ENCODE measurements at places on chromosomes 7 and 10.

DNA sequence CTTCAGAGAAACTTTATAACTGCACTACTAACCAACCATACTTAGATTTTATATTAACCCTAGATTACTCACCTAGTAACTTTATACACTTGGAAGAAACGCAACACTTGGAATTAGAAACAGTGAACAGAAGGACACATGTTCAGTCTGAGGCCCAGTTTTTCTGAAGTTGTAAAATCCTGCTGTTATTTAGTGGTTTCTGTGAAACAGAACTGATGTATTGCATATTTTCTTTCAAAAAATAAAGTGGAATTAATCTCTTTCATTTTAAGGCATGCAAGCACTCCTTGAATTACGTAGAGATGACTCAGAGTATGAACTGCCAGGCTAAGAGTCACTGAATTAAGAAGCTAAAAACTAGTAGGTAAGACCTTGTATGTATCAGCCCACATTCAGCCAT, 215.8 kb downstream of the SKAP2 start:
- DNase-seq: no peak

DNA sequence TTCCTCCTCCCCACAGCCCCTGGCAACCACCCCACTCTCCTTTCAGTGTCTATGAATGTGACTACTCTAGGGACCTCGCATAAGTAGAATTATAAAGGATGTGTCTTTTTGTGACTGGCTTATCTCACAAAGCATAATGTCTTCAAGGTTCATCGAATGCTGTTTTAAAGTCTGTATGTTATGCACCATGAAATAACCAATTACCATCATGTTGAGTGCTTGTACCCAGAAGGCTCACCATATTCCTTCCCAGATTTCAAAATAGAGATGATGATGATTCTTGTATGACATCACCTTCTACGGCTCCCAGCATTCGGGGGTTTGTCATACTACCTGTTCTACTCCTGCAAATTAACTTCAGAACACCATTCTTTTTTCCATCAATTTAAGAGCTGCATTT, 11.9 kb downstream of the PKD1L1 start:
- DNase-seq: no peak

- no peak for DNase-seq
Observed at GRCh38 chr10:121580276-121581116, 17.7 kb downstream of the FGFR2 start.

- no peak for DNase-seq
Observed at GRCh38 chr10:76285012-76285411, 853.6 kb downstream of the LRMDA start.

DNA sequence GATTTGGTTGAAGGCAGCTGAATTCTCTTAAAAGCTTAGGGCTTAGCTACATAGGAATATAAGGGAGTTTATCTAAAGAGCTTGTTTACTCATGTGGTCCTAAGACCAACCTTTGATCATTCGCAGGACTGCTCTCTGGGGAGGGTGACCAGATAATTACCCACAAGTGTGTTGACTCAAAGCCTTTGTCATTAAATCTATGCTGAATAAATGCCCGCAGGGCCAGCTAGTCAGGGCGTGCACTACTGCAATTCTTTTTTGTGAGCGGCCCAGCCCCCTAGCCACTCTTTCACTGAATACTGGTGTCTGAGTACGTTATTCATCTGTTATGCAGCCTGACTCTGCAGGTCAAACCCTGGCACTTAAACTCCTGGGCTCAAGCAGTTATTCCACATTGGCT, 69.6 kb downstream of the AKAP9 start:
- no peak for DNase-seq

GRCh38 chr7:74129887-74130286, 44.3 kb upstream of the EIF4H start:
- no peak for DNase-seq

GRCh38 chr7:108463613-108464012, 7.4 kb upstream of the NRCAM start:
- no peak for DNase-seq

DNA sequence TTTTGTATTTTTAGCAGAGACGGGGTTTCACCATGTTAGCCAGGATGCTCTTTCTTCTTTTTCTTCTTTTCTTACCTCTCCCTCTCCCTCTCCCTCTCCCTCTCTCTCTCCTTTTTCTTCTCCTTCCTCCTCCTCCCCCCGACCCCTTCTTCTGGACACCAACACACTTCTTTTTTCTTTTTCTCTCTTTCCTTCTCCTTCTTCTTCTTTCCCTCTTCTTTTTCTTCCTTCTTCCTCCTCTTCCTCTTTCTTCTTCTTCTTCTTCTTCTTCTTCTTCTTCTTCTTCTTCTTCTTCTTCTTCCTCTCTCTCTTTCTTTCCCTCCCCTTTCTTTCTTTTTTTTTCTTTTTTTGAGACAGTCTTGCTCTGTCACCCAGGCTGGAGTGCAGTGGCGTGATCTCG, 14.0 kb downstream of the MMD2 start:
- DNase-seq: no peak

DNA sequence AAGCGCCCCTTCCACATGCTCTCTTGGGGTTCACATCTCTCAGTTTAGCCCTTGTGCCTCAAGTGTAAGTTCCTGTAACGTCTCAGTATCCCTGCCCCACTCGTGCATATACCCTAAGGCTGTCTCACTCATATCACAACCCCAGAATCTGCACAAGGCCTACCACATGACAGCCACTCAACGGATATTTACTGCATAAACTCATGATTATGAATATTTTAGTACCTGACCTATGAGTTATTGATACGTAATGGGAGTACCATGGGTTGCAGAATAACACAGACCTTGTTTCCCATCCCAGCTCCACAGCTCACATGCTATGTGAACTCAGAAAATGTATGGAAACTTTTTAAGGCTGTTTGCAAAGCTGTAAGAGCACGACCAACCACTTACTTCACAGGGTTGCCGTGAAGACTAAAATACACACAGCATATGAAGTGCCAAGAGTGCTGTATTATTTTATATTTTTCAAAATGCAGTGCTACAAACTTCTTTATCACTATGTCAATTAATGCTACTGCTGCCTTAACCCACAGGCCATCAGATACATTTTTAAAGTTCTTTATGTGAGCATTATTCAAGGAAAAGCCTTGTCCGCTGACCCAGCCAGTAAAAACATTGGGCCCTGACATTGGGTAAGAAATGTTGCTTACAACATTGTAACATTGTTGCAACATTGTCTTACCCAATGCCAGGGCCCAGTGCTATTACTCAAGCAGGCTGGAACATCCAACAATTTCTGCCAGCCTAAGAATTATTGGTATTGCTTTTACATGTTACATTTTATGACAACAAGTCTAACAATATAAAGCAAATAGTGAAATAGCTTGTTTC, 97.2 kb downstream of the JAZF1 start:
- DNase-seq: no peak

DNA sequence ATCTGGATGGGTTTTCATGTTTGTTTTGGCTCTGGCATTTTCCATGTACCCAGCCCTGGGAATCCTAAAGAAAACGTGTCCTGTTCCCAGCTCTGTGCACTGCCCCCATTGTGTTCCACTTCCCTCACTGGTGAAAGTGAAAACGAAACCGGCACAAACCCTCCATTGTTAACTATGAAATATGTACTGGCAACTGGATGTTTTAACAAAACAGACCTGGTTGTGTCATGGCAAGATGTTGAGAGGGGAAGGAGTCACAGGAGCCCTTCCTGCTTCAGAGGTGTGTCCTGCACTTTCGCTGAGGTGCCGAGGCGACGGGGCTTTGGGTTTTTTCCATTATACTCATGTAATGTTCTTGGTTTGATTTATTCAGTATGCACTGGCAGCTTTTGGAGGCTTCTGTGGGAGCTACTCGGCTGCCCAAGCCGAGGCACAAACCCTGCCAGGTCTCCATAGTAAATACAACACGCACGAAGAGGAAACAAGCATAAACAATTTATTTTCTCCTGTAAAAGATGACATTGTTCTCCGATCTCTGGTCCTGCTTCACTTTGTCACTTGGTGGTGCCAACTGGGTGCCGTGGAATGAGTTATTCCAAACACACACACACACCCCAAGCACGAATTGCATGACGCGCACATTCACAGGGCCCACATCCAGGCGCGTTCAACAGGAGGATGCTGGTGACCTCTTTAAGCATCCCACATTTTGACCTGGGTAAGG, 118.2 kb downstream of the CDK6 start:
- DNase-seq: peak; percentile 28

DNA sequence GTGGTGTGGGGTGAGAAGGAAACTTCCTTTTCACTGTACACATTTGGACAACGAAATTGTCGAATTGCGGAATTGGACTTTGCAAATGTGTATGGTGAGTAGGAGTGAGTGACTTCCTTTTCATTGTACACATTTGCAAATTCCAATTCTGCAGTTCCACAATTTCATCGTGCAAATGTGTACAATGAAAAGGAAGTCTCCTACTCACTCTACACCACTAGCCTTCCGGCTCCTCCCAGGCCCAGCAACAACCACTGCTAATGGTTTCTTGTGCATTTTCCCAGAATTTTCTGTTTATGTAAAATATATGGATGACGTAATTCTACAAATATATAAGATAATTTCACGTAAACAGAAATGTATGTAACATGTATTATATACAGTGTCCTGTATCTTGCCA, 118.5 kb downstream of the ARL4A start:
- DNase-seq: no peak

DNA sequence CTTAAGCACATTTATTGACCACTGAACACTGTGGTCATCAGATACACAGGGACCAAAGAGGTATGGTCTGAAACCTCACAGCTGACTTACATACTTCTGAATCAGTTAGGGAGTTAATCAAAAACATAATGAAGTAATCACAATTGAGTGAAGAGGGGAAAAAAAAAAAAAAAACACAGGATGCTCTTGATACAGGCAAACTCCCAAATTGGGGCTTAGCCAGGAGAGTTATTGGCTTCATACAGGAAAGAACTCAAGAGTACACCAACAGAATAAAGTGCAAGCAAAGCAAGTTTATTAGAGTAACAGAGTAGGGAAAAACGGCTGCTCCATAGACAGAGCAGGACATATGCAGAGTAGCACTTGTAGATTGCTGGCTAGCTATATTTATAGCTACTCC, 917.0 kb downstream of the CNTNAP2 start:
- no peak for DNase-seq

- DNase-seq: no peak
Observed at GRCh38 chr10:3825244-3825643, 40.2 kb upstream of the KLF6 start.

DNA sequence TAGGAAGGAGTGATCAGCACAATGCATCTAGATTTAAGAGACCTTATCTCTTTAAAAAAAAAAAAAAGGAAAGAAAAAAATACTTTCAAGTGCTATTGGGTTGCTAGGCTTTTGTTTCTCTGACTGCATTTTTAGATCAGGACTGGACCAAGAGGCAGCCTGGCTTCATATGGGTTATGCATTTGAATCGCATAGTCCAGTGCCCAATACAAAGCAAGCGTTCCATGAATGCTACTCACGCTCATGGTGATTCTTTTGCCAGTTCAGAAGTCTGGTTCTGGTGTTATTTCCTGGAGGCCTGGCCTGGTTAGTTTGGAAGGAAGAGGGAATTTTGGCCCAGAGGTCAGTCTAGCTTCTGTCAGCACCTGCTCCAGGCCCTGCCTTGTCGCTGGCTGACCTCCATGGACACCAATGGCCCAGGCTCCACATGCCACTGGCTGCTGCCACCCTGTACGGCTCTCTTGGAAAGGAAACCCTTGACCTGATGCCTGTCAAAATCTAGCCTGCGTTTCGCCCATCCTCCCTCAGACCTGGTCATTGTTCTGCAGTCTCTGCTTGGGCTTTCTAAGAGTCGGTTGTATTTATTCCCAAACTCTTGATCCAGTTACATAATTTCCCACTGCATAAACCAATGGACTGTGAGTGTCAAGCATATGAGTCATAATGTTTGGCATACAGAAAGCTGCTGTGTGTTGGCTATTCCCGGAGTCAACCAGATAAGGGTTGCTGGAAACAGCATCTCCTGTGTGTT, 74.3 kb upstream of the MKX start:
- no peak for DNase-seq

DNA sequence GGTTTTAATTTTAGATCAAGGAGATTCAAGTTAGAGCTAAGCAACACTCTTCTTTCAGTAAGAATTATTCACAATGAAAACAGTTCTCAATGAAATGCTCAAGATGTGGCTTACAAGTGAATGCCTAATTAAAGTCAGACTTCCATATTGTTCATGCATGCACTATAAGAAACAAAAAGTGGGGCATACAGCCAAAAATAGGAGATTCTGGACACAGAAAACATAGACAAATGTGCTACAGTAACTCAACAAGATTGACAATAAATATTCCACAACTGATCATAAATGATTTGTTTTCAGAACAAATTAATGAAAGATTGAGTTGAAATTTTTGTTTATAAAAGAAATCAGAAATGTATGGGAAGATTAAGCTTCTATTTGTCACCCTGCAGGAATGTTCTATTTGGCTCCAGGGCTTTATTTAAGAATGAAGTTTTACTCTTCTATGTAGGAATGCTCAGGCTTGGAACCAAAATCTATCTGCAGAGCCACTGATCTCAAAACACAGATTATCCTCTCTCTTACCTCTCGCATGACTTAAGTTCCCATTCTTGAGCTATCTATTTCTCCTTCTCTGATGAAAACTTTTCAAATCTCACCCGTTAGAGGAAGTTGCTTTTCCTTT, 89.0 kb upstream of the PIP4K2A start:
- DNase-seq: no peak

GRCh38 chr10:24873281-24873683, 79.1 kb downstream of the PRTFDC1 start:
- no peak for DNase-seq

GRCh38 chr10:6394084-6394483, 186.0 kb downstream of the PRKCQ start:
- DNase-seq: no peak

All from stimulated activated CD8-positive, alpha-beta memory T cell treated with anti-CD3 and anti-CD28 coated beads, Interleukin-4, amount 100 ng/mL, for 1 hour (primary cell).